CD8-positive, alpha-beta memory T cell (primary cell): ENCODE measurements at places on chromosomes 2 and 18.

- no peak for DNase-seq
These were observed 18.3 kb downstream of the PSME4 start for GRCh38 chr2:53952519-53952918.

GRCh38 chr2:10688921-10689807, 611 bp downstream of the NOL10 start:
- DNase-seq, result no peak

- no peak for DNase-seq
These were observed 676 bp downstream of the KLHL23 start for GRCh38 chr2:169734169-169734847.

GRCh38 chr2:236334122-236334876, 70.1 kb upstream of the ASB18 start:
- no peak for DNase-seq

DNA sequence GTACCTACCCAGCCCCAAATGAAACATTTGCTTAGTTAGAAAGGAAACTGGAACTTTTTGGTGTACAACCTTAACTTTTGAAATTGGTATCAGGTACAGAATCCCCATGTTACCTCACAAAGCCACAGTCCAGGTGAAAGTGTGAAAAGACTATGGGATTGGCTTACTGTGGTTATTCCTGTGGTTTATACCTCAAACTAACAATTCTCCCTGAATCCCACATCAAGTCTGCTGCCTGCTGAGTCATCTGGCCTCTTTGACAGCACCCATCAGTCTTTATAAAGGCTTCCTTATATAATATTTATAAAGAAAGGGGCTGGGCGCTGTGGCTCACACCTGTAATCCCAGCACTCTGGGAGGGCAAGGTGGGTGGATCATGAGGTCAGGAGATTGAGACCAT, 164.6 kb downstream of the TMEM247 start:
- no peak for DNase-seq
